ENCODE measurements at places on chromosomes 7 and 10.

- no peak for DNase-seq
Measured at GRCh38 chr7:134993877-134994456, 7.7 kb downstream of the AGBL3 start.

DNA sequence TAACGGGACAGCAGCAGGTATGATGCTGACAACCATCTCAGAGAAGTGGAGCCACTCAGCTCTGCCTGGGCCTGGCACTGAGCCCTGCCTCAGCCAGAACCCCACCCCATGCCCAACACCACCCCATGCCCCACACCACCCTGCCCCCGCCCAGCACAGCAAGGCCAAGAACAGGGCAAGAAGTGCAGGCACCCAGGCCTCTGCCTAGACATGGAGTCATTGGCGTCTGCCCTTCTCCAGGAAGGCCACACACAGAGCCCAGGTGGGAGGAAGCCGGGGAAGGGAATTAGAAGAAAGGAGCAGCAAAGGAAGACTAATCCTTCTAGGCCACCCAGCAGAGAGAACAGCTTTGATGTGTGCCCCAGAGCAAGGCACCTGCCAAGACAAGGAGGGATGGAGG lies 18.9 kb downstream of the CAMK2G start:
- DNase-seq = no peak

DNA sequence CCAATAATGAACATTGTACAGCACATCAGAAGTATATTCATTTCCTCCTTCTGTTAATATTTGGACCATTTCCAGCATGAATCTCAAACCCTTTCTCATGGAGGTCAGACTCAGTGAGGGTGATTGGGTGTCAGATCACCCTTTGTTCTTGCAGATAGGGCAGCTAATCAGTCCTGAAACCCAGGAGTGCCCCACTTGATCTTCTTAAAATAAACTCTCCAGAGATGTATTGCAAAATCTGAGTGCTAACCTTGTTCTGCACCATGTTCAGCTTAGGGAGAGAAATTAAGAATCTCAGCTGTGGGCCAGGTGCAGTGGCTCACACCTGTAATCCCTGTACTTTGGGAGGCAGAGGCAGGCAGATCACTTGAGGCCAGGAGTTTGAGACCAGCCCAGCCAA lies 869.4 kb downstream of the TYW1 start:
- no peak for DNase-seq

- DNase-seq = no peak
Measured at GRCh38 chr10:1090696-1091095, 34.5 kb downstream of the WDR37 start.

DNA sequence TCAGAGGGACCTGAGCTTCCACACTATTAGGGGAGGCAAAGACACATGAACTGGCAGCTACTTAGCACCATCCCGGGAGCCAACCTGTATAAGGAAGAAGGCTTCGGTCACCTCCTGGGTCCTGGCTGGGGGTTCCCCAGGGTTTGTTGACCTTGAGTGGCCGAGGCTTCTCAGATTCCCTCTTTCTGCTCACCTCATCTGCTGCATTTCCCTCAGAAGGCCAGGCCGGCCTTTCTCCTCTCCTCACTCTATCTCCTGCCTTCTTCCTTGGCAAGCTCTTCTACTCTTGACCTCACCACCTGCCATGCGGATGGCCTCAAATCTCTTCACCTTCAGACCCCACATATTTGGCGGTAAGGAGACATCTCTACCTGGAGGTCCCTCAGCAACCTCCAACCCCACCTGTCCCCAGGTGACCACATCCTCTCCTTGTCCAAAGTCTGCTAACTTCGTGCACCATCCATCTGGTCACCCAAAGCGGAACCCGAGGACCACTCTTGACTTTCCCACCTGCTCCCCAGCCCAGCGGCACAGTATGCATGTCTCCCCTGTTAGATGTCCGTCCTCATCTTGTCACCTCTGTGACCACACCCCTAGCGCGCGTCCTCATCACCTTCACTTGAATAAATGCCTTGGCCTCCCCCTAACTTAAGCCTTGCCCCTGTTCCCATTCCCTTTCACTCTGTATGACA lies 133.8 kb upstream of the UNC5B start:
- no peak for DNase-seq

- DNase-seq = no peak
Measured at GRCh38 chr10:131099028-131099726, 212.3 kb downstream of the TCERG1L start.

DNA sequence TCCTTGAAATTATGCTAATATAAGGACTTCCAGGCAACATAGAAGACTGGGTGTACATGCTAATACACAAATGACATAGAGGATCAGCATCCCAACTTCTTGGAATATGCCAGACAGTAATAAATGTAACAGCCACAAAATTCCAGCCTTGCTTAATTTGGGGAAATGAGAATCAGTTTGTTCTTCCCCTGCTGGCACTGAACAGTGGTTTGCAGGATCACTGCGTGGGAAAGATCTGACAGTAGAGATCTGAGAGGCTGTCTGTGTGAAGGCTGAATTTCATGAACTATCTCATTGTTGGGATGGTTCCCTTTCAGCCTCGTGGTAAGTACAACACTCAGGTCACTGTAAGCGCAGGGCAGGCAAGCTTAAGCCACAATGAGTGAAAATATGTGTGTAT lies 1078.0 kb downstream of the LRMDA start:
- no peak for DNase-seq

DNA sequence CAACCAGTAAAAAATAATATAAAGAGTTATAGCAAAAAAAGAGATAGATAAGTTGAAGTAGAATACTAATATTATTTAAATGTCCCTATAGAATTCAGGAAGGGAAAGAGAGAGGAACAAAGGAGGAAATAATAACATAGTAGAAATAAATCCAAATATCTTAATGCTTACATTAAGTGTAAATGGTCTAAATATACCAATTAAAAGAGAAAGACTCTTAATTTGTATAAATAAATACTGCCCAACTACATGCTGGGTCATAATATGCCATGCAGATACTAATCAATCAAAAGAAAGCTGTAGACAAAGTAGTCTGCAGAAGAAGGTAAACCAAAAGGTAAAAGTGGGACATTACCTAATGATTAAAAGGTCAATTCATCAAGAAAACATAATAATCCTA lies 43.3 kb upstream of the VIPR2 start:
- DNase-seq = no peak
